Neural progenitor cell (in vitro differentiated cells): ENCODE measurements at places on chromosomes 5 and 9. TPM values are rescaled to one million over a fixed set of nuclear protein-coding genes. Genes with fewer than 3 reads are reported as not detected.

TSC1 gene
- total RNA-seq = 44.9 and 64.9 TPM in 2 replicates

DNA sequence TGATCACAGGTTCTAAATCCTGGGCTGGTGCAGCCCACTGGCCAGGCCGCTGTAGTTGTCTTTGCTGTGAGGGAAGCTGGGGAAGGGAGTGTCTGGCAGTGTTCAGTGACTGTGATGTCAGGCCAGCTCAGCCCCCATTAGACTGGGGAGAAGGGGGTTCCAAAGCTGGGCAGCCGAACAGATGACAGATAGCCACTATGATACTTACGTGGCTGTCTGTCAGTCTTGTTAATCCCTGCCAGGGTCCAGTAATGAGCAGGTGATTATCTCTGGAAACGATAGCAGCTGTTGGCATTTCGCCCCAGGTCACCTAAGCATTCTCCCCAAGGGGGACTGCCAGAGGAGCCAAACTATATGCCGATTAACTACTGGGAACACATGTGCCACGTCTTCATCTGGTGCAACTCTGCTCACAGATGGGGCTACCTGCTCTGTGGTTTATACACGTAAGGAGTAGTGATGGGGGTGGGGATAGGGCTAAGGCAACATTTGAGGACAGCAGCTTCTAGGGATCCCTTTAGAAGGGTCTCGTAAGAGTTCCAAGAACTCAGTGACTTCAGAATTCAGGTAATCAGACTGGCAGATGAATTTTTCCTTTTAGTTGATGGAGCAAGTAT is 396.3 kb downstream of the KDM4C start:
- DNase-seq = no peak

- no peak for DNase-seq
These were observed 28.4 kb upstream of the ITGA1 start for GRCh38 chr5:52759331-52759730.

DNA sequence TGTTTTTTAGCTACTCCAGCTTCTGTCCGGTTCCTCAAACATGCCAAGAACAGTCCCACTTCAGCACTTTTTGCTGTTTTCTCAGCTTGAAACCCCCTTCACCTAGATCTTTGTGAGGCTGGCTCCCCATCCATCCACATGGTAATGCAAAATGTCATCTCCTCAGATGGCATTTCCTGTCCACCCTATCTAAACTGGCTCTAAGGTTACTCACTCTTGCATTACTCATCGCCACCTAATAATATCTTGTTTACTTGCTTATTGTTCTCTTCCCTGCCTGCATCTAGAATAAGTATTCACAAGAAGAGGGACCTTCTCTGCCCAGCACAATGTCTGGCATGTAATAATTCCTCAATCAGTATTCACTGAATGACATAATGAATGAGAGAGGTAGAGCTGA is 220.1 kb downstream of the FAM114A2 start:
- DNase-seq = no peak

DNA sequence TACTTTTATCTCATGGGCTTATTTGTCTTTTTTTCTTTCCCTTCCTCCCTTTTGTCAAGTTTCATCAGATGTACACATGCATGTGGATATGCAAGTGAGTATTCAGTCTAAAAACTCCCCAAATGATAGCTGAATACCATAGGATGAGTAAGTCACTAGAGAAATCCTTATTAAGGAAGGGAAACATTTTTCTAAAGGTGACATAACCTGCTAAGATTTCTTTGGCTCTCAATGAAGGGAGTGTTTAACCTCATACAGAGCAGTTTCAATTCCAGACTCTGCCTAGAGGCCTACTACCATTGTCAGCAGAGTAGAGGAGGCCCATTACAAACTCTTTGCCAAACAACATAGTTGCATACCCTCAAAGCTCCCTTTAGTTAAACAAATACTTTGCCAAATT is 192.4 kb downstream of the ARHGEF28 start:
- no peak for DNase-seq

DNA sequence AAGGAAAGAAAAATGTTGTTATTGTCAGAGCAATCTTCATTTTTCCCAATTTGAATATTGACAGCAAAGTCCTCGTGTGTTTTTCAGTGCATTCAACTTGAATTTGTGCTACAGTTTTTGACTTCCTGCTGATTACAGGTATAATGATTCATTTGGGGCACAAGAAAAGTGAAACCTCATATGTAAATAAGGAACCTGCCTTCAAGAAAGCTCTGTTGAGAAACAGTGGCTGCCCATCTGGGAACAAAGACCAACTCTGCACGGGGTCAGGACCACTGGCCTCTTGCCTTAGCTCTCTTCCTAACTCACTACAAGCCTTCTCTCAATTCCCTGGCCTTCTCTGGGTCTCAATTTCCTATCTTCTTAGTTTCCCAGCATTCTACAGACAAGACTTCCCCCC is 21.0 kb downstream of the TIMD4 start:
- DNase-seq = peak; percentile 9

- no peak for DNase-seq
These were observed 126.6 kb downstream of the C9orf152 start for GRCh38 chr9:110081395-110081794.

FABP6 gene
- total RNA-seq = 0.50 and 4.8 TPM in 2 replicates

RAB3C gene
- 3.8 and 14.2 TPM in 2 replicates for total RNA-seq

MARVELD2 gene
- total RNA-seq = 12.9 and 13.7 TPM in 2 replicates

PCDHA7 gene
- total RNA-seq = 0.36 and 2.7 TPM in 2 replicates

DNA sequence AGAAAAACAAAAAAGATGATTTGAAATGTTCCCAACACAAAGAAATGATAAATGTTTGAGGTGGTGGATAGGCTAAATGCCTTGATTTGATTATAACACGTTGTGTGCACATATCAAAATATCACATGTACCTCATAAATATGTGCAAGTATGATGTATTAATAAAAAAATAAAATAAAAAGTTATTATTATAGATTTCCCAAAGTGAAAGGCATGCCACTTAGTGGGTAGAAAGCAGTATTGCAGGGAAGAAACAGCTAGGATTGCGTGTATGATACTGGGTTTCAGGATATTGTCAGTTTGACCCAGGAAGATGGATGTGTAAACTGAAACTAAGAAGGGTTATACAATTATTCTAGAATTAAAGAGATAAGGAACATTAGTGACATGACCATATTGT is 3.6 kb upstream of the TMEM38B start:
- DNase-seq = no peak
